ENCODE measurements at places on chromosomes 12 and 14. TPM values are rescaled to one million over a fixed set of nuclear protein-coding genes. Genes with fewer than 3 reads are reported as not detected.

DNA sequence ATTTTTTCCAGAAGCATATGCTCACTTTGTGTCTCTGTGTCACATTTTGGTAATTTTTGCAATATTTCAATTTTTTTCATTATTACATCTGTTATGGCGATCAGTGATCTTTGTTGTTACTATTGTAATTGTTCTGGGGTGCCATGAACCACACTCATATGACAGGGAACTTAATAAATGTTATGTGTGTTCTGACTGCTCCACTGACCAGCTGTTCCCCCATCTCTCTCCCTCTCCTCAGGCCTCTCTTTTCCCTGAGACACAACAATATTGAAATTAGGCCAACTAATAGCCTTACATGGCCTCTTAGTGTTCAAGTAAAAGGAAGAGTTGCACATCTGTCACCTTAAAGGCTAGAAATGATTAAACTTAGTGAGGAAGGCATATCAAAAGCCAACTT lies 46.0 kb downstream of the SCN8A start:
- DNase-seq = no peak

- DNase-seq = no peak
Measured at GRCh38 chr12:117329756-117330155, 31.7 kb downstream of the NOS1 start.

- no peak for DNase-seq
Measured at GRCh38 chr14:67373347-67373746, 13.2 kb downstream of the EIF2S1 start.

GRCh38 chr12:22409377-22410164 lies 75.1 kb upstream of the ST8SIA1 start:
- DNase-seq = no peak

- peak; percentile 76 for DNase-seq
Measured at GRCh38 chr12:112121780-112122565, 3.4 kb upstream of the TRAFD1 start.

GRCh38 chr14:106802413-106803364 lies 1276.3 kb downstream of the TMEM121 start:
- DNase-seq = no peak

- no peak for DNase-seq
Measured at GRCh38 chr14:95811813-95812212, 64.8 kb upstream of the TUNAR start.

Gene KHNYN
- polyA plus RNA-seq = 38.1 TPM

Gene BRF1
- 22.8 TPM for polyA plus RNA-seq

Gene ANKRD33
- polyA plus RNA-seq = 0.10 TPM

All from forelimb muscle (tissue), 1 donor.